Thymus (tissue), 14 donors: ENCODE measurements at places on chromosomes 4 and X.

DNA sequence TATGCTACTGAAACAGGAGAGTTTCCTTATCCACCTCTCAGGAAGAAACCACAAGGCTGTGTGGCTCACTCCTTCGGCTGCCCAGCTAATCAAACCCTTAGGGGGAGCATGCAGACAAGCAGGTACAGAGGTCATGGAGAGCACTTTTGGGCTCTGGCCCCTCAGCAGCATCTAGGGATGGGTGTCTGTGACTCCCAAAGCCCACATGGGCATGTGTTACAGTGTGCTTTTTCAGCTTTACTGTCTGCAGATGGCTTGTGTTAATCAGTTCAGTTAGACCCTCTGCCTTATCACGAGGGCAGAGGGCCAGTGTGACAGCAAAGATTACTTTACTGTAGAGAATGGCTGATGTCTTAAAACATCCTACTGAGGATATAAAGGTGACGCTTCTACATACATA lies 447.4 kb downstream of the PCDH10 start:
- H3K4me3 ChIP-seq: no peak overlapping the region
- no peaks in the 10 kb centered on the region for H3K4me1 ChIP-seq
- H3K27me3 ChIP-seq: no peaks in the 10 kb centered on the region
- H3K27ac ChIP-seq: no peak overlapping the region

GRCh38 chr4:155603360-155603891 lies 63.2 kb upstream of the GUCY1A1 start:
- H3K36me3 ChIP-seq: no peaks in the 10 kb centered on the region
- H3K4me3 ChIP-seq: no peak overlapping the region
- H3K27me3 ChIP-seq: no peaks in the 10 kb centered on the region
- no peak for DNase-seq
- H3K27ac ChIP-seq: no peak overlapping the region

- no peaks in the 10 kb centered on the region for H3K27me3 ChIP-seq
- H3K4me3 ChIP-seq: no peak overlapping the region
- no peak overlapping the region for H3K27ac ChIP-seq
- no peaks in the 10 kb centered on the region for H3K4me1 ChIP-seq
Measured at GRCh38 chr4:102454981-102455685, 46.0 kb upstream of the NFKB1 start.

DNA sequence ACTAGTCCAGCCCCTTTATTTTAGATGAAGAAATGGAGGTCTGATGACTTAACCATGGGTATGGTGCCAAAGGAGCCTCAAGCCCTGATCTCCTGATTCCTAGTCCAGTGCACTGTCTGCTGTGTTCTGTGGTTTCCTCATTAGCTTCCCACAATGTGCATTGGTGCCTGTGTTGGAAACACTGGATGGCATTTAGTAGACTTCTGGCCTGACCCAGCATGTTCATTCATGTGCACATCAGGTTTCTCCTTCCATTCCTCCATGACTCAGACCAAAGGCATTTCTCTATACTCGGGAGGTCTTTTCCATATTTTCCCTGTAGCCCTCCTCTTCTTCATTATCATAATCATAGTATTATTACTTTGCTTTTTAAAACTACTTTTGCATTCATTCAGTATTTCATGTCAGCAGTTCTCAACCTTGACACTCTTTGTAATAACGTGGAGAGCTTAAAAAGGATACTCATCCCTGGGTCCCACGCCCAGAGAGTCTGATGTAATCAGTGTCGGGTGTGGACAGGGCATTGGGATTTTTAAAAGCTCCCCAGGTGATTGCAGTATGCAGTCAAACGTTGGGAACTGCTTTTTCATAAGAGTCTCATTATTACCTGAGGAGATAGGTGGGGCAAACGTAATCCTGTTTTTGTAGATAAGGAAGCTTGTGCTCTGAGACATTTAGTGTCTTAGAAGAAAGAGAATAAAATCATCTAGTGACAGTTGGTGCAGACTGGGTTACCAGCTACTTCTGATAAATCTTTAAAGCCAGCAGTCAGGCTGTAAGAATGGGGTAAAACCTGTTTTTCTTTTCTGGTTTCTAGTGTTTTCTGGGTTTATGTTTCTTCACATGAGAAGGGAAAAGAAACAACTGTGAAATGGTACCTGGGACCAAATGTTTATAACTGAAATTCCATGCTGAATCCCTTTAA lies 40.9 kb upstream of the XK start:
- no peaks in the 10 kb centered on the region for H3K27me3 ChIP-seq
- H3K4me3 ChIP-seq: no peak overlapping the region
- H3K36me3 ChIP-seq: no peaks in the 10 kb centered on the region
- no peaks in the 10 kb centered on the region for H3K4me1 ChIP-seq

- no peak overlapping the region for H3K27ac ChIP-seq
- H3K4me3 ChIP-seq: no peak overlapping the region
- H3K27me3 ChIP-seq: no peaks in the 10 kb centered on the region
- no peaks in the 10 kb centered on the region for H3K4me1 ChIP-seq
- no peak for DNase-seq
Measured at GRCh38 chr4:145679520-145679919, 426 bp upstream of the C4orf51 start.

- no peaks in the 10 kb centered on the region for H3K4me1 ChIP-seq
- H3K4me3 ChIP-seq: no peak overlapping the region
- no peaks in the 10 kb centered on the region for H3K27me3 ChIP-seq
- H3K27ac ChIP-seq: no peak overlapping the region
- no peaks in the 10 kb centered on the region for H3K36me3 ChIP-seq
Measured at GRCh38 chrX:46326161-46326560, 219.1 kb downstream of the ZNF674 start.

DNA sequence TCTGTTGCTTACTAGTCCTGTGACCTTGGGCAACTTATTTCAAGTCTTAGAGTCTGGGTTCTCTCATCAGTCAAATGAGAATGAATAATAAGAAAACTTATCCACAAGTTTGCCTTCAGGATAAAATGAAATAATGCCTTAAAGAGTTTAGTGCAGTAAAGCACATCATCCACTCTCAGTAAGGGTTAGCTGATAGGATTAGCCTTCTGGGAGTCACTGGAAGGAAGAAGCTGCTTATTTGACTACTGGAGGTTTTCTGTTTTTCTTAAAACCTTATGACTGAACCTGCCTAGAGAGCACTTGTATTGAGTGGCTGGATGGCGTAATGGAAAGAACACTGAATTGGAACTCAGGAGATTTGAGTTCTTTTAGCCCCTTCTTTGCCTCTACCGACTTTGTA lies 1.8 kb downstream of the RNF128 start:
- H3K4me1 ChIP-seq: no peaks in the 10 kb centered on the region
- DNase-seq: no peak
- H3K27me3 ChIP-seq: peaks cover 21% of the 10 kb centered on the region
- H3K36me3 ChIP-seq: no peaks in the 10 kb centered on the region
- H3K4me3 ChIP-seq: no peak overlapping the region

GRCh38 chr4:6123541-6123940 lies 76.8 kb downstream of the JAKMIP1 start:
- no peaks in the 10 kb centered on the region for H3K27me3 ChIP-seq
- no peak overlapping the region for H3K27ac ChIP-seq
- DNase-seq: no peak
- H3K36me3 ChIP-seq: no peaks in the 10 kb centered on the region
- no peaks in the 10 kb centered on the region for H3K4me1 ChIP-seq

- no peaks in the 10 kb centered on the region for H3K27me3 ChIP-seq
- no peak for DNase-seq
- no peak overlapping the region for H3K27ac ChIP-seq
- no peaks in the 10 kb centered on the region for H3K4me1 ChIP-seq
Measured at GRCh38 chrX:117972711-117973109, 143.9 kb downstream of the KLHL13 start.

DNA sequence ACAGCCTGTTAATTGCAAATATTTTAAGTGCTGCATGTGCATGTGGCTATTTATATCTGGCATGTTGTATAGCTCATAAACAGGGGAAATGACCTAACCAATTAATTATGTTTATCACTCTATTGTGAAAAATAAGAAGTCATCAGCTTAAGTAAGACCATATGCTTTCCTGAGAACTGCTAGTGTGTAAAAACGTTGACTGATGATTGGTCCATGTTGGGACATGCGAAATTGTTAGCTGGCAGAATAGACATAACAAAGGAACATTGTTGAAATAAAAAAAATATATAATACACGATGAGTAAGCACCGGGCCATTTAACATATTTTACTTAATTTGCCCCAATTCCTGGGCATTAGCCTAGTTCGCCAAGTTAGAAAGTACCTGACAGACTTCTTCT lies 207.5 kb downstream of the ANK2 start:
- no peaks in the 10 kb centered on the region for H3K27me3 ChIP-seq
- no peak for DNase-seq
- no peak overlapping the region for H3K4me3 ChIP-seq
- H3K4me1 ChIP-seq: no peaks in the 10 kb centered on the region
- no peaks in the 10 kb centered on the region for H3K36me3 ChIP-seq

DNA sequence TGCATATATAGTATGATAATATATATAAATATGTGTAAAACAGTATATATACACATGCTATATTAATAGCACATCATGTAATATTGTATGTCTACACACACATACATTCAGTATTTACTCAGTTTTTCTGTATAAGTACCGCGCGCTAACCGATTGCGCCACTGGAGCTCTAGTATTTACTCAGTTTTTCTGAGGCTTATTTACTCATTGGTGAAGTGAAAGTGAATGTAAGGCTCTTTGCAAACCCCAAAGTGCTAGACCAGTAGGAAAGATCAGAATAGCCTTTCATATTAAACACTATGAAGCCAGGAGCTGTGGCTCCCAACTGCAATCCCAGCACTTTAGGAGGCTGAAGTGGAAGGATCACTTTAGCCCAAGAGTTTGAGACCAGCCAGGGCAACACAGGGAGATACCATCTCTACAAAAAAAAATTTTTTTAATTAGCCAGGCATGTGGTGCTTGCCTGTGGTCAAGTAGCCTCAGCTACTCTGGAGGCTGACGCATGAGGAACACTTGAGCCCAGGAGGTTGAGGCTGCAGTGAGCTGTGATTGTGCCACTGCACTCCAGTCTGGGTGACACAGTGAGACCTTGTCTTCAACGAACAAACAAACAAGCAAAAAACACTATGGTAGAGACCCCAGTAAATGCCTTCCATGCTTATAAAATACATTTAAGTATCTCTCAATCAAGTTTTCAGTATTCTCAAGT lies 125.8 kb downstream of the KIT start:
- H3K4me1 ChIP-seq: no peaks in the 10 kb centered on the region
- H3K4me3 ChIP-seq: no peak overlapping the region
- no peaks in the 10 kb centered on the region for H3K36me3 ChIP-seq
- no peak for DNase-seq

DNA sequence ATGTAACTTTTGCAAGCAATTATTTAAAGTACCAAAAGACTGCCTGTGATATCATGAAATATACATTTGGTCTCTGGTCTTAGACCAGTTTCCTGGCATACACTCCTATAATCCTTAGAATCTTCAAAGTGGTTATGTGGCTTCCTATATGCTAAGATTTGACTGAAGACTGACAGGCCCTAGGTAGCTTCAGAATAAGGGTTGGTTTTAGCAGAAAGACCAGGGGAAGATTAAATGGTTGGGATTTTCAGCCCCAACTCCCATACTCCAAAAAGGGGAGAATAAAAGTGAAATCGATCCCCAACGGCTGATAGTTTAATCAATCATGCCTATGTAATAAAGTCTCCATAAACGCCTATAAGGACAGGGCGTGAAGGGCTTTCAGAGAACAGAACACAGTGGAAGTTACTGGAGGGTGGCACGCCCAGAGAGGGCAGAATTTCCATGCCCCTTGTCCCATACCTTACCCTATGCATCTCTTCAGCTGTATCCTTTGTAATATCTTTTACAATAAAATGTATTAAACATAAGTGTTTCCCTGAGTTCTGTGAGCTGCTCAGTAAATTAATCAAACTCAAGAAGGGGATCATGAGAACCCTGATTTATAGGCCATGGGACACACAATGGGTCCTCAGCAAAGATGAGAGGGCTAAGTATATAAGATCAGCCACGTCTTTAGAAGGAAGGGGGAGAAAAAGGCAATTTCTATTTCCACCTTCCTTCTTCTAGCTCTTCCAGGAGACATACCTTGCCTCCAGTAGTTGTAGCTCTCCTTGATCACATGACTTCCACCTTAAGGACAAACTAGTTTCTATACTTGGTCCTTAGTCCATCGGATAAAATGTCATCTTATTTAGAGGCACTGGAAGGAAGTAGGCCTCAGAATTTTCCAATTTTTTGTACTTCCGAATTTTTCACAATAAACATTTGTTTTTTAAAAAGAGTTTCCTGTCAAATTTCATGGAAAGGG lies 26.8 kb downstream of the ANKRD17 start:
- no peak for DNase-seq
- no peak overlapping the region for H3K27ac ChIP-seq
- peaks cover 13% of the 10 kb centered on the region for H3K36me3 ChIP-seq

DNA sequence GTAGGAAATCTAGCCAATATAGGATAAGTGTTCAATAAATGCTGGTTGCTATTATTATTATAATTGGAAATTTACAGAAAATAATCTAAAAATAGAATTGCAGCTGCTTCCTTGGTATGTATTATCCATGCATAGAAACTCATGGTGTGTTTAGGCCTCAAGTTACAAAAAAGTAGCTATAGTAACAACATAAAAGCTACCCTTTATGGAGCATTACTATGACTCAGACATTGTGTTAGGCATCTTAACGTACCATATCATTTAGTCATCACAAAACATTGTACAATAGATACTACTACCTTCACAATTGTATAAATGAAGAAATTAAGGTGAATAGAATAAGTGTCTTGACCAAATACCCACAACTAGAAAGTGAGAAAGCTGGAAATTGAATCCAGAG lies 126.9 kb upstream of the NRK start:
- no peak overlapping the region for H3K4me3 ChIP-seq
- no peaks in the 10 kb centered on the region for H3K27me3 ChIP-seq
- H3K27ac ChIP-seq: no peak overlapping the region
- DNase-seq: no peak
- H3K36me3 ChIP-seq: no peaks in the 10 kb centered on the region

- H3K36me3 ChIP-seq: no peaks in the 10 kb centered on the region
- no peak overlapping the region for H3K27ac ChIP-seq
- no peak overlapping the region for H3K4me3 ChIP-seq
- H3K4me1 ChIP-seq: no peaks in the 10 kb centered on the region
Measured at GRCh38 chr4:1087371-1087770, 26.0 kb downstream of the RNF212 start.

DNA sequence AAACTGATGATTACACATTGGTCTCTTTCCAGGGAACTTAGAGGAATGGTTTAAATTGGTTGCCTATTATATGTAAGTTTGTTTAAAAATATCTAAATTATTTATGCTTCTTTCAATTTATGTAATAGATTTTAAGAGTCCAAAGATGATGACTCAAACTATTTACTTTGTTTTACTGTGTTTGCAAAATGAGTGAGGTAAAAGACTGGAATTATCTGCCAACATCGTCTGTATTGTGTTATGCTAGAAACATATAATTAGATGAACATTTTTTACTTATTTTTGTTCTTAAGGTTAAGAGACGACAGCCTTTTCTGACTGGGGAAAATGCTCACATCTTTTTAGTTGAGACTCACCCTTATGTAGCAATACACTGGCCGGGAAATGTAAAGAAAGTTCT lies 51.1 kb upstream of the SYTL5 start:
- no peak for DNase-seq
- H3K27ac ChIP-seq: no peak overlapping the region
- no peaks in the 10 kb centered on the region for H3K4me1 ChIP-seq
